Muscle of back (tissue), 13 donors: ENCODE measurements at places on chromosomes 4 and X. TPM values are rescaled to one million over a fixed set of nuclear protein-coding genes. Genes with fewer than 3 reads are reported as not detected.

GRCh38 chr4:30718641-30719453 lies 1.3 kb upstream of the PCDH7 start:
- DNase-seq: no peak

GRCh38 chr4:15027921-15028435 lies 25.7 kb downstream of the CPEB2 start:
- no peak for DNase-seq

- no peak for DNase-seq
Observed at GRCh38 chr4:182878633-182879495, 38.3 kb downstream of the DCTD start.

- no peak for DNase-seq
Observed at GRCh38 chrX:153413731-153414130, 2.5 kb downstream of the ZFP92 start.

GRCh38 chr4:99885063-99885664 lies 9.1 kb downstream of the LAMTOR3 start:
- DNase-seq: peak; percentile 10

GRCh38 chr4:74389494-74389893 lies 24.5 kb downstream of the EREG start:
- no peak for DNase-seq

Gene GPC3
- polyA plus RNA-seq: 448 TPM

Gene ADGRL3
- 20.7 TPM for polyA plus RNA-seq

Gene HSFX1
- polyA plus RNA-seq: 1.2 TPM

Gene HTR2C
- not detected for polyA plus RNA-seq

- no peak for DNase-seq
Observed at GRCh38 chr4:76302826-76303438, 3.6 kb upstream of the STBD1 start.

- no peak for DNase-seq
Observed at GRCh38 chr4:169054879-169055278, 44.8 kb upstream of the CBR4 start.

GRCh38 chrX:17470136-17470535 lies 95.1 kb downstream of the NHS start:
- no peak for DNase-seq
